NAMALWA (cell line): ENCODE measurements at places on chromosomes 2 and 18.
A peak's percentile ranks its signal among the peaks of the same experiment; 100 is the strongest.

DNA sequence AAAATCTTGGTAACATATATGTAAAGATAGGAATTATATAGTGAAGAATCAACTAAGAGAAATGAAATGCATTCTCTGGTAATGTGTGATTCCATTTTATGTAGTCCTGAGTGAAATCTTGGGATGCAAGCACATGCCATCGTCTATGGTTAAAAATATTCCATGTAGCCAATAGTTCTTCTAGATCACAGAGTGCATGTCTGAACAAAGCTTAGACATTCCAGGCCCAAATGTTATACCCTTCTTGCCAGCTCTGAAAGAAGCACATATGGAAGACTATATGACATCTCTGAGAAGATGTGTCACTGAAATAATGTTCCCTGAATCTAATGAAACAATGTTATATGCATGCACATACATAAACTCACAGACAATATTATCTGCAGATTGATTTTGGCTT lies 92.3 kb upstream of the TFPI start:
- no peak for DNase-seq

DNA sequence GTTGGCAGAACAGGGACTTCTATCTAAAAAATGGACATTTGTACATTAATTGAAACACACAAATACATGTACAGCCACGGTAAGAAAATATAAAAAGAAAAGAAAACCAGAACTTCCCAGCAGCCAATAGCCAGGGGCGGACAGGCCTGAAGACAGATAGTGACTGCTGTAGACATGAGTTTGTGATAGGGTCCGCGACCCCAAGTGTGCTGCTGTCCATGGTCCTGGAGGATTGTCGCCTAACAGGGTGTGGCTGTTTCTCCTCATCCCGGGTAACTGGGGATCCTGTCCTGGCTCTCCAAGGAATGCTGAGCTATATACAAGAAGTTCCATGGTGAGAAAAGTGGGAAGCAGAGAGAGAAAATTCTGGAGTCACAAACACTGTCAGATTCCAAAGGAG lies 266.5 kb upstream of the SALL3 start:
- DNase-seq = peak; percentile 7

- DNase-seq = peak; percentile 97
Measured at GRCh38 chr2:15142069-15142689, 419.0 kb downstream of the NBAS start.

DNA sequence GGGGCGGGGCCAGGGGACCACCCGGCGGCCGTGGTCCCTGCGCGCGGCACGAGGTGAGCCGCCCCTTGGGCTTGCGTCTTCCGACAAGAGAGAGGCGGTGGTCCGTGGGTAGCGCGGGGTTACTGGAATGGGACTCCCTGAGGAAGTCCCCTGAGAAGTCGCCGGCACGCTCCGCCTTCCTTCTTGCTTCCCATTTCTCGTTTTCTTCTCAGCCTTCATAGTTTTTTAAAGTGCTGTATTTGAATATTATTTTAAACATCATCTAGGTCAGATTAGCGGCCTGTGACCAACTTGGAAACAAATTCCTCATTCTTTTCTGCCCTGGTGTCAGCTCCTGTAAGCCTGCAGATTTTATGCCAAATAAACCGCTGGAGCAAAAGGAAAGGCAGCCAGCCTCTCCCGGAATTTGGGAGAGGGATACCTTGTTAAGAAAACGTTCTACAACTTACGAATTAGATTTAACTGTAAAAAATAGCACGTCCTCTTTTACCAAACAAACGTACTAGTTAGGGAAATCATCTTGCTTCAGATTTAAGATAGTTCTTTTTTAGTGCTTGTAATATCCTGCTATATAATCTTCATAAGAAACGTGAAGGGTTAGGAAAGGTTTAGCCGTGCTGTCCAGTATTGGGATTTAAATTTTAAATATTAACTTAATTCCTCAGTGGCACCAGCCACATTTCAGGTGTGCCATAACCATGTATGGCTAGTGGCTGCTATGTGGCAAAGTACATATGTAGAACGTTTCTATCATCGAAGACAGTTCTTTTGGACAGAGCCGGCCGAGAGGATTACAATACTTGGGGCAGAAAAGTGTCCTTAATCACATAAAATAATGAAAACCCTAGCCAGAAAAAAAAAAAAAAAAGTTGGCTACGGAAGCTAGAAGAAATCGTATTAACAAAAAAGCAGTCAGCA lies 628 bp upstream of the PTPN2 start:
- DNase-seq = peak; percentile 30

GRCh38 chr2:38301340-38301968 lies 75.6 kb downstream of the ATL2 start:
- no peak for DNase-seq

DNA sequence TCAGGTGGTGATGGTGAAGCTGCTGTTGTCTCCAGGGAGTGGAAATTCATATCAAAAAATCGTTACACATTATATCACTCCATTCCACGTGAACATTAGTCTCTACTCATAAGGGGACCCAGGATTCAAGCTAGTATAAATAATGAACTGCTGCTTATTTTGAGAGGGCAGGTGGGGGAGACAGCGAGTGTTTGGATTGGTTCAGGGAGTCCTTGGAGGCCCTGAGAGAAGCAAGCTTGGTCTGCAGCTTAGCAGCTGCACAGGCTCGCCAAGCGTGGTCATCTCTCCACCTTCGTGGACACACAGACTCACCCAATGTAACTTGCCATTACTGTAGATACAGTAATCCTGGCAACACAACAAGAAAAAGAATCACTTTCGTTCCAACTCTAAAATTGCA lies 177.6 kb downstream of the ZNF521 start:
- no peak for DNase-seq

DNA sequence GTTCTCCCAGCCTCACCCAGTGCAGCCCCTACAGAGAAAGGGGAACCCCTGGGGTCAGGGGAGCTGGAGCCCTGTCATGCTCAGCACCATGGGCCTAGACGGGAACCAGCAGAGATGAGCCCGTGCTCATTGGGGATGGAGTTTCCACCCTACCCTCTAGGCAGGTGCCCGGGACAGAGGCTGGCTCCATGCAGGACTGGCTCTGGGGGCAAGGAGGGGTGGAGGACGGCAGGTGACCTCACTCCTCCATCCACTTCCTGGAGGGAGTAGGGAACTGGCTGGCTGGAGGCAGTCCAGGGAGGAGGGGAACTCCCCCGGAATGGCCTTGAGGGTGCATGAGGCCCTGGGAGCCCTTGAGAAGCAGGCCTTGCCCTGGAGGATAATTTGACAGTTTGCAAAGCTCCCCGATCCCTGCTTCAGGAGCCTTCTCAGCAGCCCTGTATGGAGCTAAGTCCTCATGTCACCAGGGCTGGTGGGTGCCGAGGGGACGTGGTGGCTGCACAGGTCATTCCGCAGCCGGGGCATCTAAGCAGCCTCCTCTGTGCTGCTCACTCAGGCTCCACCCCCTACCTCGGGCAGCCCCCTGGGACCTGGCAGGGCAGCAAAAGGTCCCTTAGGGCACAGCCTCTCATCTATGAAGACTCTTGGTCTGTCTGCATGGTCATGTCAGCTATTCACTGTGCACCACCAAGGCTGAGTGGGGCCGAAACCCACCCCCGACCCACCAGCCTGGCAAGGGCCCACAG lies 2.1 kb downstream of the NEURL3 start:
- no peak for DNase-seq

GRCh38 chr2:233838726-233839446 lies 15.4 kb downstream of the HJURP start:
- no peak for DNase-seq
